ENCODE measurements at places on chromosomes 12 and 14.

GRCh38 chr14:105023144-105023543 lies 2.3 kb upstream of the CDCA4 start:
- no peak for DNase-seq

- DNase-seq: no peak
Observed at GRCh38 chr12:66500091-66500490, 178.8 kb downstream of the GRIP1 start.

GRCh38 chr14:96039633-96040311 lies 610 bp downstream of the C14orf132 start:
- DNase-seq: peak; percentile 22

DNA sequence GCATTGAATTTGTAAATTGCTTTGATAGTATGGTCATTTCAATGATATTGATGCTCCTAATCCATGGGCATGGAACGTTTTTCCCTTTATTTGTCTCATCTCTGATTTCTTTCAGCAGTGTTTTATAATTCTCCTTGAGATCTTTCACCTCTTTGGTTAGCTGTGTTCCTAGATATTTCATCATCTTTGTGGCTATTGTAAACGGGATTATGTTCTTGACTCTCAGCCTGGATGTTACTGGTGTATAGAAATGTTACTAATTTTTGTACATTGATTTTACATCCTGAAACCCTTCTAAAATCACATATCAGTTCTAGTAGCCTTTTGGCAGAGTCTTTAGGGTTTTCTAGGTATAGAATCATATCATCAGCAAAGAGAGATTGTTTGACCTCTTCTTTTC lies 52.6 kb downstream of the SYNE2 start:
- no peak for DNase-seq

DNA sequence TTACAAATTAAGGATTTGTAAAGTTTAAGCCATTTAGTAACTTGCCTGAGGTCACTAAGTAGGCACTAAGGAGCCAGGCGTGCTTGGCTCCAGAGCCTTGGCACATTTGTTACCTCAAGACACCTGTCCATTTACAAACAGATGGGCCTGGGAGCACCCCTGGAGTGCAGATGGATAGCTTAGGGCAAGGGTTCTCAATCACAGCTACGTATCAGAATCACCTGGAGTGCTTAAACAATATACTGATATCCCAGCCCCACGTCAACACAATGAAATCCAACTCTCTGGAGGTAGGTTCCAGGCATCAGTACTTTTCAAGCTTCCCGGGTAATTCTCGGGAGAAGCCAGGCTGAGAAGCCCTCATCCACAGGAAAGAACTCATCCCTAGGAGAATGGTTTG lies 45.4 kb downstream of the SLC8A3 start:
- no peak for DNase-seq

GRCh38 chr12:79023784-79024183 lies 159.2 kb downstream of the SYT1 start:
- DNase-seq: no peak

DNA sequence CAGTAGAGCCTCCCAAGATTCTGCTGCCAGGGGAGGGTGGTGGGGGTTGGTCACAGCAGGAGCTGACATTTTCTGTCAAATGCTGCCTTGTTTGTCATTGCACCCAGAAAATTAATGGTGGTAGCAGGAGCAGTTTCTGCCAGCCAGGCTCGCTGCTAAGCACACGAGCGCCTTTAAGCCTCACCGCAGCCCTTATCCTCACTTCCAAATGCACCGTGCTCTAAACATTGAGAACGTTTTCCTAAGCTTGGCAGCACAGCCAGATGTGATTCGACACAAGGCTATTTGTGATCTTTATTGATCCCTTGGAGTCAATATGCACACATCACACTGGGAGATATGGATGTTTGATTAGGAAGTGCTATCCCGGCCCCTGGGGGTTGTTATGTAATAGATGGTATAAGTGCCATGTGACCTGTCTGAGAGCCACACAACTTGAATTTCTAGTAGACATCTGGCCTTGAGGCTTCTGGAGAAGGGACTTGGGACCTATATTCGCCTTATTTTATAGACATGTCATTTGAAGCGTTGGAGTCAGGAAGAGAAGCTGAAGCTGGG lies 31.6 kb upstream of the BEGAIN start:
- no peak for DNase-seq

GRCh38 chr12:76768576-76768975 lies 4.7 kb downstream of the ZDHHC17 start:
- no peak for DNase-seq

DNA sequence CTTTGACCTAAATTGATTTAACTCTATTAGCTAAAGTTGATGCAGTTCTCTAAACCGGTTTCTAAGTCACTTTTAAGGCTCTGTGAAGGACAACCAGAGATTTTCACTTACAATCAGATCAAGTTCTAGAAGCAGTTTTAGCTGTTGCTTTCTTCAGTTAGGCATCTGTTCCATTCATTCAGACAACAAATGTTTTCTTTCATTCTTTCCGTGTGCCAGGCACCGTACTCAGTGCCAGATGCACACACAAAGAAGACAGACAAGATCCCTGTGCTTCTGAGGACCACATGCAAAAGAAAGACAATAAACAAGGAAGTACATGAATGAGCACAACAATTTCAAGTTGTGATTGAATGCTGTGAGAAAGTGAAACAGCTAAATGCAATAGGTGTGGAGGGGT lies 11.1 kb upstream of the EGLN3 start:
- DNase-seq: no peak

DNA sequence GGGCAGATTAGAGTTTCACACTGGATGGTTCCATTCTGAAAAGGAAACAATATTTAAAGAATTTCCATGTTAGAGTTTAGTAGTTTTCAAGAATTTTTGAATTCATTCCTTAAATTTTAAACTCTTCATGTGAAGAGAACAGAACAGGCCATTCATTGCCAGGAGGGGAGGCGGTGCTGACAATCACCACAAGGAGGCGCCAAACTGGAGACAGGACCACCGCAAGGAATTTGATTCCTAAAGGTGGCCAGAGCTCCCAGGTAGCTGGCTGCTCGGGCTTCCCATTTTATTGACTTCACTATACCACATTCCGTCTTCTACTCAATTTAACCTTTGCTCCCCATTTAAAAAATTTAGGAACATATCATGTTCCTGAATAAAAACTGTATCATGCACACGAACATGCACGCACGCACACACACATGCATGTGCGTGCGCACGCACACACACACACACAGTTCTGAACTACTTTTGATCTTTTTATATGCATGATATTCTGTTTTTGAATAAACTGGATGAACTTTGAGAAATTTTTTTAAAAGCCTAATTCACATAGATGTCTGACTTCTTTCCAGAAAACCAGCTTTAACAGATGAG lies 101.2 kb downstream of the NELL2 start:
- peak; percentile 70 for DNase-seq

GRCh38 chr12:93918262-93918661 lies 230.1 kb upstream of the PLXNC1 start:
- no peak for DNase-seq

DNA sequence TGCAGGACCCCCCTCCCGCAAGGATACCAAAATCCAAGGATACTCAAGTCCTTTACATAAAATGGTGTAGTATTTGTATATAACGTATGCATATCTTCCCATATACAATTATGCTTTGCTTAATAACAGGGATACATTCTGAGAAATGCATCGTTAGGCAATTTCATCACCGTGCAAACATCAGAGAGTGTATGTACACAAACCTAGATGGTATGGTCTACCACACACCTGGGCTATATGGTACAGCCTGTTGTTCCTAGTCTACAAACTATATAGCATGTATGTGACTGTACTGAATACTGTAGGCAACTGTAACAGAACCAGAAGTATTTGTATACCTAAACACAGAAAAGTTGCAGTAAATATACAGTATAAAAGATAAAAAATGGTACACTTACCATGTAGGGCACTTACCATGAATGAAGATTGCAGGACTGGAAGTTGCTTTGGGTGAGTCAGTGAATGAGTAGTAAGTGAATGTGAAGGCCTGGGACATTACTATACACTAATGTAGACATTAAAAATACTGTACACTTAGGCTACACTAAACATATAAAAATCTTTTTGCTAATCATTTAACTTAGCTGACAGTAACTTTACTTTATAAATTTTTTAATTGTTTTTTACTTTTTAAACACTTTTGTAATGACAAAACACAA lies 141.1 kb downstream of the SLC41A2 start:
- DNase-seq: no peak

DNA sequence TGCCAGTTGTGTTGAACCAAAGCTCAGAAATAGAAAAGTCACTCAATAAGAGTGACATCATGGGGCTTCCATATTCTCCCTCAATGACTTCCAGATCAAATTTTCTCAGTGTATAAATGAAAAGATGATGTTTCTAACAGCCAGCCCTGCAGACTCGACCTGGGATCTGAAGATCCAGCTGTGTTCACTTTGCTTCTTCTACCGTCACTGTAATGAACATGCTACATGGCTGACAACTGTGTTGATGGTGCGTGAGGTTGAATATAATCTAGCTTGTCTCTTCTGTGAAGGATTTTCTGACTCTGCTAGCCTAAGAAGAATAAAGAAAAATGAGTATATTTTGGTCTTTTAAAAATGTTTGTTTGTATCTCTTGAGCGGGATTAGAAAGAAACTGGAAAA lies 577.8 kb downstream of the ETNK1 start:
- DNase-seq: no peak
